ENCODE measurements at places on chromosomes 5 and 9.

DNA sequence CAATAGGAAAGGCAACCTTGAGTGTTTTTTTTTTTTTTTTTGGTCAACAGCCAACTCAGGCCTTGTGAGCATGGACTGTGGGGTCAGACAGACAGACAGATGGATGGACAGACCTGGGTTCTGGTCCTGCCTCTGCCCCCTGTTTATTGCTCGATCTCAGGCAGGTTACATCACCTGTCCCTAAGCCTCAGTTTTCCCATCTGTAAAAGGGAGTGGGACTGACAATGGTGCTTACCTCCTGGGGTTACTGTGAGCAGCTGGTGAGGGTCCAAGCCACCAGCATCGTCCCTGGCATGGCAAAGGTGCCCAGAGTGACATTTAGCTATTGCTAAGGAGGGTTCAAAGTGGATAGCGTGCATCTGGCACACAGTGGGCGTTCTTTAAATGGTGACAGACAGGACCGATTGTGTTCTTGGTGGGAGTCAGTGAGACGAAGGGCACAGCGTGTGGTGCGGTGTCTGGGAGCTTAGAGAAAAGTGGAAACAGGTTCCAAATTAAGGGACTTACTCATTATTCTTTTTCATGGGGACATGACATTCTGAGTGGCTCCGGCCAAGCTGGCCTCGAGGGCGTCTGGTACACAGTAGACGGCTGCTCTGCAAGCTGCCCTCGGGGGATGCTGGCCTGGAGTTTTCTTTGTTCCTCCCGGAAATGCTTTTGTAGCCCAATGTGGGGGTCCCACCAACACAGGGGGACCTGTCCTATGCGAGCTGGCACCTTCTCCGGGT, 72.1 kb downstream of the COL27A1 start:
- no peak for DNase-seq

DNA sequence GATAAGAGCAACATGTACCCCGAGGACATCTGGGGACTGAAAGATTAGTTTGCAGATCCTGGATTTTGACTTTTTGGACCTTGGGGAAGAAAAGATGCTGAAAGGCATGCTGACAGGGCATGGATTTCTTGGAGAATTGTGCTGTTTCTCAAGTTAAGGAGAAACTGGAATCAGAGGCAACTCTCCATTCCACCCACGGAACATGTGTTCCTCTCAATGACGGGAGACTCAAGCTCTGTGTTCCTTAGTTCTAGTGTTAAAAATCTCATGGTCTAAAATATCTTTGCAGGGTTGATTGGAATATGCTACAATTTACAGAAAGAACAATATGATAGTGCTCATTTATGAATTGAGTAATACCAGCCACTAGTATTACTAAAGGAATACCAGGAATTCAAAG, 34.4 kb upstream of the CDH12 start:
- no peak for DNase-seq

- DNase-seq, result no peak
Observed at GRCh38 chr5:180644825-180645273, 4.6 kb downstream of the FLT4 start.

- no peak for DNase-seq
Observed at GRCh38 chr5:62576570-62577170, 1.9 kb upstream of the LRRC70 start.

DNA sequence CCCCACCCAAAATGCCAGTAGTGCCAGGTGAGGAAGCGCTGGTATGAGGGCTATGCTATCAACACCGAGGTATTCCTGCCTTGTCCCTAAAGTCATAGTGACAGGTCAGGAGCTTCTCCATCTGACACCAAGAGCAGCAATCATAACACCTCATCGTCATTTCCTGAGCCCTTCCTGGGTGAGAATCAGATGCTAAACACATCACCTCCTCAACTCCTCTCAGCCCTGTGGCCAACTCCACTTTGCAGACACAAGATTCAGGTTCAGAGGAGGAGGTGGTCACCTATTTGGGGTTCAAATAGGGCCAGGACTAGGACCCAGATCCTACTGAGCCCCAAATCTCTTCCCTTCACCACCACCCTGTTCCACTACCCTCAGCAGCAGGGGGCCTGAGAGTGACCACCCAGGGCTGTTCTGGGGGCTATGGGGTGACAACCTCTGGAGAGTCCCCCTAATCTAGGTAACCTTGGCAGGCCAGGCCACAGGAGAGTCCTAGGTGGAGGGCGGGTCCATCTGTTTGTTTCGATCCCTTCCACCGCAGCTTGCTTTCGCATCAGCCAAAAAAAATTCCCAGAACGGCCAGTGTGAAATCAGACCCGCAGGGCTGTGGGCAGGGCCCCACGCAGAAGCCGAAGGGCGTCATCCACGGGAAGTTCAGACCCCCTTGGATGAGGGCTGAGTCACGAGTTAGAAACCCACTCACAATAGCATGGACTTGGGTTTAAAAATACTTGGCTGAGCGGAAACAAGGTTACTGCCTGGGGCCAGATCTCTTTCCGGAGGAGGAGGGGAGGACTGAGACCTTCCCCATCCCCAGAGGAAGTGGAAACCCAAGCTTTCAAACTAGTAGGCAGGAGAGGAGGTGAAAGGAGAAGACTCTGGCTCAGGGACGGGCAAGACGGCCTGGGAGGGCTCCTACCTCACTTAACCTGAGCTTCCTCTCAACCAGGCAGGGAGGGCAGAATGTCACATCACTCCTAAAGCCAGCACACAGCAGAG, 8.7 kb downstream of the STK10 start:
- peak; percentile 30 for DNase-seq

- no peak for DNase-seq
Observed at GRCh38 chr5:173294673-173295320, 33.4 kb downstream of the STC2 start.

DNA sequence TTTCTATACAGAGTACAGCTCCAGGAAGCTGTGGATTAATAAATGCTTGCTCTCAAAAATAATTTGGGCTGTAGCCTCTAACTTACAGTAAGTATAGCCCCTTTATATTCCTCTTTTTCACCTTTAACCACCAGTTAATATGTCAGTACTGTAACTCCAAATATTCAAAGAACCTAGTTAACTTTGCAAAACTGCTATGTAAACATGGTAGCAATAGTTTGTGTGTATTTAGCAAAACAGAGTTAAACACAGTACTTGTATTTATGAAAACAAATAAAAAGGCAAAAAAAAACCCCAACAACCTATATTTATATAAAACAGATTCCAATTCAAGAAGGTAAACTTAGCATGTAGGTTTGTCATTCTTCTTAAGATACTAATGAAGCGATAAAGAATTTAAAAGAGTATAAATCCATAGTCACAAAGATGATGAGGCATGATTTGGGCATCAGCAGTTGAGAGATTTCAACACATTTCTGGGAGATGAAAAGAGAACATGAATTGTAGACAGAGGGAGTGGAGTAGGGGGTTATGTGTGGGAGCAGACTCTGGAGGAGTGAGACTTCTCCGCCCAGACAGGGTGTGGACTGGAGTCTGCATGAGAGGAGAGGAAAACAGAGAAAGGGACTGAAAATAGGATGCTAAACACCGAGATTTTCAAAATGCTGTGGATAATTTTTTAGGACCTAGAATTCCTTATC, 47.0 kb upstream of the F2RL1 start:
- peak; percentile 56 for DNase-seq

DNA sequence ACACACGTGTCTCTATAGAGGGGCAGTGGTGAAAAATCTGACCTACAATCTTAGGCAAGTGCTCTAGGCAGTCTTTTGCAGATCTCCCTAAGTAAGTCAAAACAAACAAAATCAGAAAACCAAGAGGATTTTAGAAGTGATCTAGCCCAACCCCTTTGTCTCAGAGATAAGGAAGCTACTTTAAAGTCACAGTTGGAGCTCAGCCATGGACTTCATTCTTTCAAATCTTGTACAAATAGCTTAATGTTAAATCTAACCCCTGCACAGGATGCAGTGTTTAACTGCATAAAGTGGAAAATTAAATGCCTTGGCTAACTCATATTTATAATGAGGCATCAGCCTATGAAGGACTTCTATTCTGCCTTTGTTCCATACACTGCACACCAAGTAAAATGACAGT, 135.1 kb upstream of the RFX3 start:
- no peak for DNase-seq

- DNase-seq, result peak; percentile 58
Observed at GRCh38 chr9:87557996-87558395, 60.3 kb downstream of the DAPK1 start.

DNA sequence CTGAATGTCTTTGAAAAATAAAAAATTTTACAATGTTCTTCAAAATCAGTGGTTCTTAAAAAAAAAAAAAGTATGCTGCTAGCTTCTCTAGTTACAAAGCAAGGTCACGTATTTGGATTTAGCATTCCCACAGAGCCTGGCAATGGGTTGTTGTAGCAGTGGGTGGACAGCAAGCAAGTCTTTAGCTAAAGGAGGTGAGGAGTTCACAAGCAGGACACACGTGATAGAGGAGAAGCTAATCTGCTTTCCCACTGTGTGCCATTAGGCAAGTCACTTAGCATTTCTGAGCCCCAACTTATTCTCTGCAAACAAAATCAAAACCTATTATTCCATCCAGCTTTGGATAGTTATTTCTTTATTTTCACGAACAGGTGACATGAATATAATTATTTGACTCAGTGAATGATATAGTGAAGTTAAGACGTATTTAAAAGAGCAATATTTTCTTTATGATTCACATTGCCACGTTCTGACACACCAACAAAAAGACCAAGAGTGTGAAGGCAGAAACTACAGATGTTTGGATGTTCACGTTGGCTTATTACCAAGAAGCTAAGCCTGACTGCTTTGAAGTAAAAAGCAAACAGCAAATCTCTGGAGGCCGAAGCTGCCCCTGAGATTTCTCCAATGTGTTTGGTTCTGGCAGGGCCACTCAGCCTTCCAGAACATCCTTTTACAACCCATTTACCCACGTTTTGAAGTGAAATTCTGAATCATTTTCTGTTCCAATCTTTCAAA, 612.1 kb upstream of the CDH6 start:
- DNase-seq, result no peak

DNA sequence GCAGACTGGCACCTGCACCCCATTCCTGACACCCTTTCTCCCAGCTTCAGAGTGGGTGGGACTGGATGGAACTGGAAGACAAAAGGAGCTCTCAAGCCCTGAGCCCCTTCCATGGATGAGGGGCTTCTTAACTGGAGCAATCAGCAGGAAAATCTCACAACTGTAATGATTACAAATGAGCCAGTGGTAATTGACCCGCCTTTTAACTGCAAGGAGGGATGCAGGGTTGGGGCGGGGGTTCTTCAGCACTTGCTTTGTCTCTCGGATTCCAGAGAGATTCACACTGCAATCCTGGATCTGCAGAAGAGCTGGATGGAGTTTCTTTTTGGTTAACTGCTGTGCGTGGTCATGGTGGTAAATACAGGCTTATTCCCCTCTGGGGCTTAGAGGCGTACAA, 160.1 kb upstream of the SHB start:
- no peak for DNase-seq

GRCh38 chr5:95958310-95959014, 3.2 kb downstream of the ELL2 start:
- DNase-seq, result peak; percentile 56

DNA sequence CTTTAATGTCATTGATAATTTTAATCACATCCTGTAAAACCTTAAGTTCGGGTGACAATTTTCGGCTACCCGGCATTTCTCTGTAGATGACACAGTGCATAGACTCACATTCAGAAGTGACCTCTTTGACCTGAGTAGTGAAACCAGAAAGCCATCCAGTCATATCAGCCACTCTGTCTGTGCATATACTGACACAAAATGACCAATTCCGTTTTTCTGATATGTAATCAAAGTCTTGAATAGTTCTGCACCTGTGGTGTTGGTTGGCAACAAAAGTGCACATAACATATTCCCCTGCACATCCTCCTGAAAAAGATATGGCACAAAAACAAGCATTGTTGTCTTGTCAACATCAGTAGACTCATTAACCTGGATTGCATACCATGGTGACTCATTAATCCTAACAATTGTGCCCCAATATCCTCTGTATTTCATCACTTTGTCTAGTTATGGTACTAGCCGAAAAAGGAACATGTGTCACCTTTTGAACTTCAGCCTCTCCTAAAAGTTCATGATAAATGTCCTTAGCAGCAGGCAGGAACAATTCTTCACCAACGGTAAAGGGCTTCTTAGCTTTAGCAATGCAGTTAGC, 4.6 kb upstream of the HNRNPA0 start:
- DNase-seq, result peak; percentile 7

Measured in fibroblast of mammary gland (primary cell).